Bronchus fibroblast of lung (primary cell): ENCODE measurements at places on chromosomes 13 and 19. TPM values are rescaled to one million over a fixed set of nuclear protein-coding genes. Genes with fewer than 3 reads are reported as not detected.

Gene FREM2
- under 0.01 TPM in 2 replicates for total RNA-seq

Gene FBXL12
- total RNA-seq, result 26.5 and 28.1 TPM in 2 replicates

Gene OLFM4
- total RNA-seq, result not detected in 2 replicates

Gene UBE2L5
- not detected in 2 replicates for total RNA-seq

Gene WDR62
- total RNA-seq, result 12.2 and 12.9 TPM in 2 replicates

Gene ZNF729
- total RNA-seq, result not detected in 2 replicates

Gene GFY
- not detected in 2 replicates for total RNA-seq

Gene EDNRB
- total RNA-seq, result 0.34 and 1.2 TPM in 2 replicates

Gene DHPS
- total RNA-seq, result 86.8 and 95.9 TPM in 2 replicates

Gene LYPD3
- 0.50 and 0.59 TPM in 2 replicates for total RNA-seq

Gene CEACAM21
- total RNA-seq, result not detected in 2 replicates

Gene FBXO27
- total RNA-seq, result 2.7 and 3.6 TPM in 2 replicates

Gene LRRC8E
- total RNA-seq, result 3.7 and 5.9 TPM in 2 replicates

Gene S1PR5
- total RNA-seq, result not detected in 2 replicates

Gene SLITRK5
- 4.2 and 4.9 TPM in 2 replicates for total RNA-seq

Gene ADGRE3
- total RNA-seq, result not detected in 2 replicates

Gene KLF2
- 0.74 and 2.7 TPM in 2 replicates for total RNA-seq

Gene KLHL1
- not detected in 2 replicates for total RNA-seq

Gene CYP2A6
- not detected in 2 replicates for total RNA-seq

Gene ZNF417
- 4.5 and 8.6 TPM in 2 replicates for total RNA-seq

Gene NOVA2
- total RNA-seq, result under 0.01 TPM in 1 of 2 replicates, not detected in the other

Gene FCGBP
- total RNA-seq, result under 0.01 TPM in 1 of 2 replicates, not detected in the other

Gene SIGLECL1
- not detected in 2 replicates for total RNA-seq

Gene DCT
- not detected in 2 replicates for total RNA-seq

Gene OR7C1
- total RNA-seq, result not detected in 2 replicates

Gene SERTAD3
- 17.7 TPM in 2 replicates for total RNA-seq

Gene MBD3L3
- total RNA-seq, result not detected in 2 replicates

Gene SKA3
- total RNA-seq, result 19.3 and 22.7 TPM in 2 replicates

Gene PNKP
- 45.2 and 49.8 TPM in 2 replicates for total RNA-seq

Gene C19orf33
- total RNA-seq, result 8.7 and 21.1 TPM in 2 replicates

Gene ZNF77
- total RNA-seq, result 2.2 and 3.0 TPM in 2 replicates

Gene ZNF626
- 2.8 and 4.0 TPM in 2 replicates for total RNA-seq

Gene ZNF835
- total RNA-seq, result under 0.01 and 0.89 TPM in 2 replicates

Gene ZNF841
- total RNA-seq, result 5.1 and 5.5 TPM in 2 replicates

Gene LGALS14
- not detected in 2 replicates for total RNA-seq

Gene AMH
- 0.67 TPM in 1 of 2 replicates, not detected in the other for total RNA-seq

Gene NANOS3
- not detected in 2 replicates for total RNA-seq

Gene CGB3
- total RNA-seq, result not detected in 2 replicates

Gene NHLRC3
- 4.2 and 5.0 TPM in 2 replicates for total RNA-seq

Gene PTH2
- not detected in 2 replicates for total RNA-seq

Gene LRG1
- not detected in 2 replicates for total RNA-seq

Gene TYROBP
- not detected in 2 replicates for total RNA-seq

Gene SHISA2
- total RNA-seq, result 0.17 and 0.30 TPM in 2 replicates

Gene MRPL57
- total RNA-seq, result 33.0 and 34.5 TPM in 2 replicates

Gene ZNF793
- 1.8 and 2.7 TPM in 2 replicates for total RNA-seq

Gene CYSLTR2
- not detected in 2 replicates for total RNA-seq

Gene ZNF57
- 1.8 and 2.5 TPM in 2 replicates for total RNA-seq

Gene C19orf67
- total RNA-seq, result not detected in 2 replicates

Gene SULT2A1
- total RNA-seq, result not detected in 2 replicates

Gene GPR42
- total RNA-seq, result not detected in 2 replicates

Gene TDRD12
- 0.15 and 0.17 TPM in 2 replicates for total RNA-seq

Gene CCDC106
- 14.7 and 15.6 TPM in 2 replicates for total RNA-seq

Gene ZFR2
- total RNA-seq, result not detected in 2 replicates

Gene SIGLEC8
- total RNA-seq, result not detected in 2 replicates
